ENCODE measurements at places on chromosomes 13 and 19.
A peak's percentile ranks its signal among the peaks of the same experiment; 100 is the strongest.

DNA sequence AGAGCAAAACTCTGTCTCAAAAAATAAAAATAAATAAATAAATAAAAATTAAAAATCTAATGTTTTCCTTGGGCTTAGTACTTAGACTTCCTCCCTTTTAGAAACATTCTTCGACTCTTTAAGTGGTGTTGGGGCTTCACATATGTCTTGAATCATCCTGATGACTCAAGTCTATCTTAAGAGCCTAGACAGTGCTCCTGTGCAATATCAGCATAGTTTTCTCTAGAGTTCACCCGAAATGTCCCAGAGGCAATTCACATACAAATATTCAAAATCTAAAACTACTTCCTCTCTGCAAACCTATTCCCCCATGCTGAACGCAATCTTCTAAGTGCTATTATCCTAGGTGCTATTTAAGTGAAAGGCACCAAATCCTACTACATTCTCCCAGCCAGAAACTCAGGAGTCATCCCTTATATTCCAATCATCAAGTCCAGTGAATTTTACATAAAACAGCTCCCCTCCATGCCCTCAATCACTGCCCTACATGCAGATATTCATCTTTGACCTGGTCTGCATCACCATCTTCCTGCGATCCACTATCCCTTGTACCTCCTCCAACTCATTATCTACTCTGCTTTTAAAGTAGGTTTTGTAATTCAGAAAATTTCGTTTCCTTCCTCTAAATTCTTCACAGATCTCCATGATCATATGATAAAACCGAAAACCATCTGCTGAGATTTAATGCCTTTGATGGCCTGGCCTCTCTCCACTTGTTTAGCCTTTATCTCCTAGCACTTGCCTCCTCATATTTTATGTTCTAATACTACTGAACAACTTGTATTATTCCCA lies 102.7 kb downstream of the ELF1 start:
- DNase-seq, result no peak

GRCh38 chr13:102651392-102651791 lies 43.5 kb downstream of the METTL21C start:
- DNase-seq, result no peak

DNA sequence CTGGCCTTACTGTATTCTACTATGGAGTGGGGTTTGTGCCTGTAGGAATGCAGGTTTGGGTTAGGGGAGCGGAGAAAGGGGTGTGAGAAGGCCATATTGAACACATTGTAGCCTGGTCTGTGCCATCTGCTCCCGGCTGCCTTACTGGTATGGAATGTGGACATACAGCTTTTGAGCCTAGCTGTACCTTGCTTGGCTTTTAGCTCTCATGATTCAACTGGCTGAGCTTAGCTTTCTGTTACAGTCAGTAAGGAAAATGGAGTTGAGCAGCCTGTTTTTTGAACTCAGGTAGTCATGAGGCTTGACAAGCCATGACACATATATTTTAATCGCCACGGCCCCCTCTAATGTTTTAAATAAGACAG lies 41.6 kb downstream of the ARHGAP35 start:
- no peak for DNase-seq

DNA sequence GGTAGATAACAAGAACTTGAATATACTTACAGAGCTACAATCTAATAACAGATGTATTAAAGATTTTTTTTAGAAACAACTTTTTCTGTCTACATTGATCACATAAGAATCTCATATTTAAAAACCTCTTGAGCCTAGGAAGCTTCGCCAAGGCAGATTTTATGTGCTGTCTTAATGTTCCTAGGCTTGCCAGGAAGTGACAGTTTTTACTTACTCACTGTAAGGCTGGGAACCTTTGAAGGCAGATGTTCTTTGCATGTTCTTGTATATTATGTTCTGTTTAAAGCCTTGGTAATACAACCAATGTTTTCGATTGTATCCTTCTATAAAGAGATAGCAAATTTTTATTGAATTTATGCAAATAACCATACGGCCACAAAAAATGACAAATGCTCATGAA lies 492.7 kb downstream of the GPC5 start:
- DNase-seq, result no peak

DNA sequence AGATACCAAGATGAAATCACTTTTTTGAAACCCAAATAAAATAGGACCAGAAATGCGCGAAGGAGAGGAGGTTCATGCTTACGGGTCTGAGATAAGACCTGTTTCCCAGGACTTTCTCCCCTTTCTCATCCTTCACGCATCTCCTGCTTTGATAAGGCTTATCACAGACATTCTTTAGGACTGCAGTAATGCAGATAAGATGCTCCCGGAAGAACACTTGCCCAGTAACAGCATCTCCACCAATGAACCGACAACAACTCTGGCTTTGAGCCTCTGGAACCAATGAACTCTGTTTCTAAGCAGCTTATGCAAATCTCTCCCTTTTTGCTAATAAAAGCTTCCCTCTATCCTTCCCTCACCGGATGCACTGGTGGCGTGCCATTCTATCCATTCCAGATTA lies 783.4 kb upstream of the ARGLU1 start:
- no peak for DNase-seq

DNA sequence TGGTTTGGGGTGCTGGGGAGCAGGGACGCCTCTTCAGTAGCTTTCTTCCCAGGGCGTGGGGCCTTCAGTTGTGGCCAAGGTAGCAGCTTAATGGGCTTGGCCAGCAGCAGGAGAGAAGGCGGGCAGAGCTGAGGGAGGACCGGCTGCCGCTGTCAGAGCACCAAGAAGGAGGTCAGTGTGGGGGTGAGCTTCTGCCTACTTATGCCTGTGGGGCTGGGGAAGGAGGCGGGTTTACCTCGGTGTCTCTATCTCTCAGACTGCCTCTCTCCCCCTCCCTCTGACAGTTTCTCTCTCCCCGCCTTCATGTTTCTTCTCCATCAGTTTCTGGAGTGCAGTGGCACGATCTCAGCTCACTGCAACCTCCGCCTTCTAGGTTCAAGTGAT lies at the start of gene CAPN12:
Gene CAPN12, minus strand, starts transcription at position 177 of the 384 bp plus-strand sequence. CDS start 309 bp downstream, outside the sequence.
- no peak for DNase-seq

DNA sequence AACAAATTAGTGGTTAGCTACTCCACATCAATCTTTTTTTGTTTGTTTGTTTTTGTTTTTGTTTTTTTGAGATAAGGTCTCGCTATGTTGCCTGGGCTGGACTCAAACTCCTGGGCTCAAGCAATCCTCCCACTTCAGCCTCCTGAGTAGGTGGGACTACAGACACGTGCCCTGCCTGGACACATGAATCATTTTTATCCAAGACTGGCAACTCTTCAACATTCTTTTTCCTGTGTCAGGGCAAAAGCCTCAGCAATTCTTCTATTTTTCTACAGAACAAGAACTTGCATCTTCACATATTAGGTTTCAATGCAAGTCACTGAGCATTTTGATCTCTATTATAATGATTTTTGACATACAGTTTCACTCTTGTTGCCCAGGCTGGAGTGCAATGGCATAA lies 76.8 kb upstream of the LRCH1 start:
- DNase-seq, result no peak

GRCh38 chr19:3783660-3784584 lies 2.3 kb downstream of the MATK start:
- no peak for DNase-seq

- no peak for DNase-seq
Observed at GRCh38 chr19:55473225-55474012, 3.0 kb upstream of the ZNF628 start.

DNA sequence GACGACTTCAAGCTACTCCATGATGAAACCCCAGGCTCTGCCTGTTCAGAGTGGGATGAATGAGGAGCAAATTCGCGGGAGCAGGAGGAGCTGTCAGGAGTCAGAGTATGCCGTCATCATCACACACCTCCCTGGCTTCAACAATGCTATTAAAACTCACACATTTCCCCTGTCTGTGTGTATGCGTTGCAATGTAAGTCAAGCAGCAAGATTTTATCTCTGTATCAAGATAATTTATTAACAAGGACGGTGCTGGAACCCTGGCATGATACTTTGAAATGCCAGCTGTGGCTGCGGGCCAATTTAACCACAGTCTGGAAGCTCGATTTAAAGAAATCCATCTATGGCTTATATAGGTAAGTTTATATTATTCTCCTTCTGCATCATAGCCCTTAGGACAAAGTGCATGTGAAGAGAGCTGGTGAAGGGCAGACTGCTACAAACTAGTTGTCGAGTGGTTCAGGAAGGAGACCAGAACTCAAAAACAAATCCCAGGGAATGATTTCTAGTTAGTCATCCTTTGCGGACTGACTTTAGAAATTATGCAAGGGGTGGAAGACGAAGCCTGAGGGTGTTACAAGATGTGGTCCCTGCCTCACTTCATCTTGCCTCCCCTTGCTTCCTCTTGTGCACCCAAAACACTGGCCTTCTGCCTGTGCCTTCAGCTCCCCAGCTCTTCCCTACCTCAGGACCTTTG lies 486.5 kb downstream of the COG6 start:
- no peak for DNase-seq

- DNase-seq, result no peak
Observed at GRCh38 chr13:30759748-30760147, 24.4 kb downstream of the ALOX5AP start.

- DNase-seq, result no peak
Observed at GRCh38 chr13:41296879-41297646, 14.0 kb upstream of the NAA16 start.

- DNase-seq, result no peak
Observed at GRCh38 chr13:50203256-50203941, 188.2 kb downstream of the KCNRG start.

- no peak for DNase-seq
Observed at GRCh38 chr13:93298713-93299112, 72.1 kb downstream of the GPC6 start.

DNA sequence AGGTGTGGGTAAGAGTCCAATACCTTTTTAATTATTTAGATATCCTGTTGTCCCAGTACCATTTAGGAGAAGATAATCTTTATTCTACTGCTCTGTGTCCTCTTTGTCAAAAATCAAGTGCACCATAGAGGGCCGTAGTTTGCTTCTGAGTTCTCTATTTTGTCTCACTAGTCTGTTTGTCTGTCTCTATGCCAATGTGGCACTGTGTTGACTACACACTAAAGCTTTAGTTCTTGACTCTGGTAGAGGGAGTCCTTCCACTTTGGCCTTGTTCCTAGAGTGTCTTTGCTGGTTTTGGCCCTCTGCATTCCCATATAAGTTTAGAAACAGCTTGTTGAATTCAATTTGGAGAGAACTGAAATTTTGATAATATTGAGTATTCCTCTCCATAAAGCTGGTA lies 75.9 kb downstream of the SCGB2B2 start:
- no peak for DNase-seq

- no peak for DNase-seq
Observed at GRCh38 chr19:14835011-14835410, at the start of the genes OR7A5 and OR7C1. OR7A5 (minus strand) TSS chr19:14835185; CDS start chr19:14828241, 6,944 bp downstream. OR7C1 (minus strand) TSS chr19:14835185; CDS start chr19:14800136, 35,049 bp downstream.

- DNase-seq, result no peak
Observed at GRCh38 chr19:43678512-43679261, 8.7 kb upstream of the PLAUR start.

GRCh38 chr19:4891066-4891465 lies 11.6 kb downstream of the ARRDC5 start:
- DNase-seq, result no peak

GRCh38 chr13:76385586-76385985 lies 500.6 kb downstream of the KCTD12 start:
- no peak for DNase-seq

DNA sequence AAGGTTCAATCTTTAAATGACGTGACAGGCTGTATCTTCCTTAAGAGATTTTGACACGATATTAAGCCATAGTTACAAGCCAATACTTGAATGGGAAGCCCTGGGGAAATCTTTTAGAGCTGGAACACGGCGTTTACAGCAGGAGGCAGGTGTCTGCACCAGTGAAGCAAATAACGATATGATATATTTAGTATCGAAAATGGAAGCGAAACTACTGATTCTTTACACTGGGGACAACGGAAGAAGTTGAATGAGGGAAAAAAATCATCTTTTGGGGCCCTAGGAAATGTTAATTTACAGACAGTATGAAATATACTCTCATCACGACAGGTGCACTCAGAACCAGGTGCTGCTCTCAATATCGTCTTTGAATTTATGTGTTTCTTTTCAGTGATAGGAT lies 793.9 kb upstream of the PCDH20 start:
- DNase-seq, result no peak

DNA sequence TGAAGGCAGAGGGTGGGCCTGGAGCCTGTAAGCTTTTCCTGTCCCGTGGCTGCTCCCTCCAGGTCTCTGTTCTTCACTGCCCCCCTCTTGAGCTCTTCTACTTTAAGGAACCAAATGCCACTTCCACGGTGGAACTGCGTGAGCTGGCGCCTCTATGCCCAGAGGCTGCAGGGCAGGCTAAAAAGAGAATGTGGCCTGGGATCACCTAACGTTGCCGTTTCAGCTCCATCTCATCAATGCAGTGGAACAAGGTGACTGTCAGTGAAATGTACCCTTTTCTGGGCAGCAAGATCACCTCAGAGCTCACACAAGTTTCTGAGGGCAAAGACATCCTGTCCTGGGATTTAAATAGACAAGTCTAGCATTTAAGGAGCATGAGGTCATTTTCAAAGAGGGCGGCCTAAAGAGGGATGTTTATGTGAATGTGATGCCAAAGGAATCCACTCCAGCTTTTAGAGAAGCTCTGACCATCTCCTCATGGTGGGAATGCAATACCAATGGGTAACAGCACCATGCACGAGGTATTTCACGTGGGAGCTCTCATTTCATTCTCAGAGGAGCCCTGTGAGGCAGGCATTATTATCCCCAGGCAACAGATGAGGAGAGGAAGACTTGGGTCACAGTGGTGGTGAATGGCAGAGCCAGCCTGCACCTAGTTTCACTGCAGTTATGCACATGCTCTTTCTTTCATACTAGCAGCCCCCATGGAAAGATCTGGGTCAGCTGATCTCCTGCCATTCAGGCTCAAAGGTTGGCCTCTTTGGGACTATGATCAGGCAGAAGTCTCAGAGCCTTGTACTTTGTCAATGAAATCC lies 39.3 kb downstream of the RGCC start:
- DNase-seq, result peak; percentile 73

GRCh38 chr19:34260771-34261173 lies 6.4 kb downstream of the GARRE1 start:
- DNase-seq, result peak; percentile 41

GRCh38 chr13:113645329-113645728 lies 12.7 kb downstream of the ATP4B start:
- DNase-seq, result no peak

GRCh38 chr13:85675151-85675907 lies 123.9 kb downstream of the SLITRK6 start:
- no peak for DNase-seq

GRCh38 chr13:45402641-45403040 lies 15.5 kb downstream of the SLC25A30 start:
- DNase-seq, result no peak

All from AG08396 (cell line).